ENCODE measurements at places on chromosomes 13 and 19. TPM values are rescaled to one million over a fixed set of nuclear protein-coding genes. Genes with fewer than 3 reads are reported as not detected.
A peak's percentile ranks its signal among the peaks of the same experiment; 100 is the strongest.

The UBE2L5 gene
- not detected for total RNA-seq

DNA sequence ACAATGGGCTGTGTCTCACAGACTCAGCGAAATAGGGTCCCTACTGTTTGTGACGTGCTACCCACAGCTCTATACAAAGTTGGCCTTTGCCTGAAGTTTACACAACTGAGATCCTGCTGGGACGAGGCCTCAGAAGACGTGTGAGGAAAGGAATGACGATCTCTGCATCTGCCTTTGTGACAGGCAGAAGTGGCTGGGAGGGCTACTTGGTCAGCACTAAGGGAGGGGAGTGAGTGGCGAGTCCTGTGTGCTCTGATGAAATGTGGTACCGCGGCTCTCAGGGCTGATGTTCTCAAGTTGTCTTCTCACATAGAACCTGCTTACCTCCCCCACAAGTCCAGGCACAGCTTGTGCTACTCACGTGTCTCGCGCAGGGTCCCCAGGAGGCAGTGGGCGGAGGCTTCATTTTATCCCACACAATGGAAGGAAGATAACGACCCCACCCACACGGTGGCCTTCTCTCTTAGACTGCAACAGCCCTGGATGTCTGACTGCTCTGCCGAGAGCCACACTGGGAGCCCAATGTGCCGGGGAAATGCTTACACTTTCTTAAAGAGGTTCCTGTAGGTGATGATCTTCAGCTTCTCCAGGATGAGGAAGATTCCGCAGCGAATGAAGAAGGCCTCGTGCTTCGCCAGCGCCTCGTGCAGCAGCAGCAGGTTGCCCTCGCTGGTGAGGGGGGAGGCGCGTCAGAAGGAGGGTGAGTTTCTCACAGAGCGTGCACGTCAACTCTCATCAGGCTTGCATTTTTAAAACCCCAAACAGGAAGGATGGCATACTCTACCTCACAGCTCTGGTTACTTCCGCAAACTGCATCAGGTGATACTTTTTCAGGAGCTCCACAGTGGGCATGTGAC, 21.2 kb downstream of the PROZ start:
- no peak for DNase-seq

- no peak for DNase-seq
Measured at GRCh38 chr19:30504272-30504671, 132.1 kb downstream of the ZNF536 start.

The ITGBL1 gene
- not detected for total RNA-seq

- no peak for DNase-seq
Measured at GRCh38 chr19:11018179-11018578, 57.3 kb downstream of the SMARCA4 start.

DNA sequence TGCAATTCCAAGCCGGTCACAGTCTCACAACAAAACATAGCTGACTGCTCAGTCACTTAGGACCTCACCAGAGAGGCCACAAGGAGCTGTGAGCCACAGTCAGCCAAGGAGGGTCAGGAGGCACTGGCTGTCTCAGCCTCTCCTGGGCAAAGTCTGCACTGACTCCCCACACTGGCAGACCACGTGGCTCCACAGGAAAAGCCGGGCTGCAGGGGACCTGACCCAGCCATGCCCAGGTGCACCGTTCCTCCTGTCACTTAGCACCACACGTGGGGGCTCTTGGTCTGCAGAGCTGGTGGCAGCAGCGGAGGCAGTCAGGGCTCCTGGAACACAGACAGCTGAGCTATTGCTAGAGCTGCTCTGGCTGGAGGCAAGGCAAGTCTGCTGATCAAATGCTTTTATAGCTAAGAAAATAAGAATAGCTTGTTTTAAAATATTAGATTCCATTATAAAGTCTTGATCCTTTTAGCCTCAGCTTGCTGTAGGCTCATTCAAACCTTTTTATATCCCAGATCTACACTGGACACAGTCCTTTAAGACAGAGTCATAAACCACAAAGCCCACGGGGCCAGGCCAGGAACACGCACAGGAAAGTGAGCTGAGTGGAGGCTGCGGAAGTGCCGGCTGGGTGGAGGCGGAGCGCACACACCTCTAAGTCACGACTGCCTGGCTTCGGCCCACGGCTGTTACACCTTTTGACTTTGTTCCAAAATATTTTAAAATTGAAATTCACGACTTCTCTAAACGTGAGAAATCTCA, 744.1 kb downstream of the UQCRFS1 start:
- DNase-seq = peak; percentile 17

The CDC42EP5 gene
- total RNA-seq = 0.35 TPM

DNA sequence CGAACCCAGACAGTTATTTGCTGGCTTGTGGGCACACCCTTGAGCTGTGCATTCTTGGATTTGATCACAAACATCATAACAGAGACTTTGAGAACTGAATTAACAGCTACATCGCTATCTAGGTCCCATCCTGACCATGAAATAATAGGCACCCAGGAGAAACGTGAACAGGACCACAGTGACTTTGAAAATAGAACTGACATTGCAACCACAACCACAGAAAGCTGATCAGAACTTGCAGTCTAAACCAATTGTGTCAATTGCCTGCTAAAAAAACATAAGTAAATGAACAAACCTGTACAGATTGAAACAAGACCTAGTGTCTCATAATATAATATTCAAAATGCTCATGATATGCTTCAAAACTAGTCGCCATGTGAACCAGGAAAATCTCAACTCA, 18.3 kb upstream of the KATNAL1 start:
- no peak for DNase-seq

DNA sequence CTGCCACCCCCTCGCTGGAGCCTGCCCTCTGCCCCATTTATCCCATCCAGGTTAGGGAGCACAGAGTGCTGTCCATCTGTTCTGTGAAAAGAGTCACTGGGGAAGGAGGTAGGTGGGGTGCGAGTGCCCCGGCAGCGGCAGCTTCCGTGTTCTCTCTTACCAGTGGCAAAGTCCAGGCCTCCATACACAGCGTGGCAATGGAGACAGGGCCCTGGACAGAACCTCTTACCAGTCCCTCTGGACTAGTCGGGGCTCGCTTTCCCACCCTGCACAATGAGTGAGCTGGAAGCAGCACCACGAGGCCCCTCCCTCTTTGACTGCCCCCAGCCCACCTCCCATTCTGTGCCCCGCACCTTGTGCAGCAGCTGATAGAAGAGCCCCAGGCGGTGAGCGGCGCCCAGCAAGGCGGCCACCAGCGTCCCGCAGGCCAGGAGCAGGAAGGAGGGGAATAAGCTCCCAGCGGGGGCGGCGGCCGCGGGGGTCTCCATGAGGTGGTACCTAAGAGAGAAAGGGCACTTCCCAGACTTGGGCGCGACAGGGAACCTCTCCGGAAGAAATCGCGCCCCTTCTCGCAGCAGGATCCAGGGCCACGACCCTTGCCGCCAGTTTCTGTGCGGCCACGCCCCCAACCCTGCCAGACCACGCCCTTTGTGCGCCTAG, 17.5 kb downstream of the SYDE1 start:
- DNase-seq = peak; percentile 87

The ZNF221 gene
- total RNA-seq = 14.0 TPM

GRCh38 chr19:28543244-28543776, 669.6 kb downstream of the UQCRFS1 start:
- DNase-seq = no peak

DNA sequence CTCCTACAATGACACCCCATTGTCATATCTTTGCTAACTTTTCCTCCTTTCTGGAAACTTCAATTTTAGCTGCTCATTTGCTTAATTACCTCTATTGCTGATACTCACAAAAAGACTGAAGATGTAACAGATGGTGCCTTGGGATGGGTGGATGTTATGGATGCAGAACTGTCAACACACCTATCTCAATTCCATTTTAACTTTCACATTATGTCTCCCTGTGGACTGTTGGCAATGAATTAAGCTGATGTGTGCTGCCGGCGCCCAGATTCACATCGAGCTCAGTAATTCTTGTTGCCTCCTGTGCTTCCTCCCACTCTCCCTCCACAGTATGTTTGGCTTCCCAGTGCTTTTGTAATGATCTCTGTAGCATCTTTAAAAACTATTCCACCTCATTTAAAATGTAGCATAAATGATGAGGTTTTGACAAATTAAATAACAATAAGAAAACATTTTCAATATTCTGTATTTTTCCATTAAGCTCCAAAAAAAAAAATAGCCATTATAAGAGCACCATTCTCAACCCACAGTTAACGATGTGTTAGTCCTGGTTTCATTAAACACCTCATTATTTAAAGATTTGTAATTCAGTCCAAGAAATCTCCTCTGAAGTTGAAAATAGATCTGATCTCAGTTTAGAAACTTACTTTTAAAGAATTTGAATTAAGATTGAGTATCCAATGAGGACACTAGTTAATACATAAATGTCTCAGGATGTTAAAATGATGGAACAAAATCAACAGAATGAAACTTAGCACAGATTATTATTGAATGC, 99.9 kb upstream of the FAM216B start:
- DNase-seq = no peak

The MUC16 gene
- total RNA-seq = 0.42 TPM

The PROZ gene
- not detected for total RNA-seq

DNA sequence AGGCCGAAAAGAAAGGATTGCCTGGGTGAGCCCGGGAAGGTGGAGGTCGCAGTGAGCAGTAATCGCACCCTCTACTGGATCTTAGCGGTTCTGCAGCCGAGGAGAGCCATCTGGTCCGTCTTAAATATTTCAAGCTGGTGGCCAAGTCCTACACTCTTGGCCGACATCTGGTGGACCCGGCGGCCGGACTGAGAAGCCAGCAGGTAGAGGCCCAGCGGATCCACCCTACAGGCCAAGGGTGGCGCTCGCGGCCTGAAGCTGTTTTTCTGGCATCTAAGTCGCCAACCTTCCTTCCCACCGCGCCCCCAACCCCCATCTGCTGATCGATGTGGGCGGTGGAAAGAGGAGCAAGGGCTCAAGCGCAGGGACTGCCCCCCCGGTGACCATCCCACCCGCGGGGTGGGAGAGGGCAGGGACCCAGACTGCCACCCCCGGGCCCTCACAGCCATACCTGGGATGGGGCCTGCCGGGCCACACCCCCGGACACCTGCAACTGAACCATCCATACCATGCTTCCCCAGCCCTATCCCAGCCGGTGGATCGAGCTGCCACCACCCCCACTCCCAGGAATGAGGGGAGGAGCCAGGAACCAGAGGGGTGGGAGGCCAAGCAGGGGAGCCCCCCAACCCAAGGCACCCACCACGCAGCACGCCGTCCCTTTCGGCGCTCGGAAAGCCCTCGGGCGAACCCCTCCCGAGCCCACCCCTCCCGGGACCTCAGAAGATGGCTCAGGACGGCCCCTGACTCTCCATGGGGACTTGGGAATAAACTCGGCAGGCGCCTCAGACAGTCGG, 46.3 kb upstream of the ZNF730 start:
- DNase-seq = peak; percentile 86

- DNase-seq = no peak
Measured at GRCh38 chr13:85381082-85381481, 418.1 kb downstream of the SLITRK6 start.

The FAM216B gene
- not detected for total RNA-seq

- no peak for DNase-seq
Measured at GRCh38 chr19:30873003-30873402, 476.2 kb downstream of the TSHZ3 start.

DNA sequence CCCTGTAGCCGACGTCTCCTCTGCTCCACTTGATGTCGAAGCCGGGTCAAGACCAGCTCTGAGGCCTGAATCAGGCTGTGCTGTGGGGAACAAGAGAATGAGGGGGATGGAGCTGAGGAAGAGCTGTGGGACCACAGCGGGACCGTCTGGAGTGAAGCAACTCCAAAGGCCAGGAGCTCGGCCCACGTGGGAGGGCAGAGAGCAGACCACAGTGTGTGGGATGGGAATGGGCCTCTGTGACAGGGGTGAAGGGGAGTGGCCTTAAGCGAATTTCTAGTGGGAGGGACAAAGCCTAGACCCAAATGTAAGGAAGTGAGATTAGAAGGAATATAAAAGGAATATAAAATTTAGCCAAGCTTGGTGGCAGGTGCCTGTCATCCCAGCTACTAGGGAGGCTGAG, 3.8 kb upstream of the SLC8A2 start:
- DNase-seq = no peak

The KIRREL2 gene
- total RNA-seq = 9.9 TPM
